ENCODE measurements at places on chromosomes 1 and 21.

DNA sequence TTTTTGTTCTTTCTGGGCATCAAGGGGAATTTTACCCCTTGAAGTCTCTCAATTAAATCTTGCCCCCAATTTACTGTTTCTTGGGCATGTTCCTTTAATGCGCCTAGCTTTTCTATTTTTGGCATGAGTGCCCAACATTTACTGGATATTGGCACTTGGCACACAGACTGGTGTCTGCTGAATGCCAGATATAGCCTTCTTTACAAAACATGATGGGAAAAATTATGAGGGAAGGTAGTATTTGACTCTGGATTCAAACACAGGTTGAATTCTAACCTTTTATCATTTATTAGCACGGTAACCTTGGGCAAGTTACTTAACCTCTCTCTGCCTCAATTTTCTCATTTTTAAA lies 88.3 kb upstream of the GPR52 start:
- DNase-seq, result no peak

DNA sequence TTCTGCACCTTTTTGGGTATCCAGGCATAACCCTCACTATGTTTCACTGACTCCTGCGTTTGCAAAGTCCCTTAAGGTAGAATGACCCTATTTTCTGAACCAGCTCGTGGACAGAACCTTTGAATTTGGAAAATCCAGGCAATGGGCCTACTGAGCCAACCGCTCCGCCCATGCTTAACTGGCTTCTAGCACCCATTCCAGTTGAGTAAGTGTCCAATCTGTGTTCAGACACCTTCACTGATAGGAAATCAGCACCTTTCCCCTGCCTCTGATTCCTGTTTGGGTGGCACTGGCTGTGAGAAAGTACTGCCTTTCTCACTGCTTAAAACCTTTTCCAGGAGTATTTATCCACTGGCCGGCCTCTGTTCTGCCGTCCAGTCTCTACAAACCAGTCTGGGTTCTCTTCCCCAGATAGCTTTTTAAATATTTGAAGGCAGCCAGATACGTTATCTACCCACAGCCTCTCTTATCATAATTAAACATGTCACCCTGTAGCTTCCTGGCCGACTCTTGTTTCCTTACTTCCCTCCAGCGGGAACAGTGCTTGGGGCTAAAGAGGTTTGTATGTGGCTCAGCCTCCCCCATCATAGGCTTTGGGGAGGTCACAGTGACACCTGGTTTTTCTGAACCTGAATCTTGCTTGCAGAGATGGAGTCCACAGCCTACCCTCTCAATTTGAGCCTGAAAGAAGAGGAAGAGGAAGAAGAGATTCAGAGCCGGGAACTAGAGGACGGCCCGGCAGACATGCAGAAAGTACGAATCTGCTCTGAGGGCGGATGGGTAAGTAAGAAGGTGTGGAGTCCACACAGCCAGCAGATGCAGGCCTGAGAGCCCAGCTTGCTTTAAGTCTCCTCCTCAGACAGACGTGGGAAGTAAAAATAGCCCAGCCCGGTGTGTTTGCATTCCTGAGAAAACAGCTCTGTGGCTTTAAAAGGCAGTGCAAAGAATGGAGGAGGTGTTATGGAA lies 1.3 kb downstream of the POGK start:
- DNase-seq, result peak; percentile 23

DNA sequence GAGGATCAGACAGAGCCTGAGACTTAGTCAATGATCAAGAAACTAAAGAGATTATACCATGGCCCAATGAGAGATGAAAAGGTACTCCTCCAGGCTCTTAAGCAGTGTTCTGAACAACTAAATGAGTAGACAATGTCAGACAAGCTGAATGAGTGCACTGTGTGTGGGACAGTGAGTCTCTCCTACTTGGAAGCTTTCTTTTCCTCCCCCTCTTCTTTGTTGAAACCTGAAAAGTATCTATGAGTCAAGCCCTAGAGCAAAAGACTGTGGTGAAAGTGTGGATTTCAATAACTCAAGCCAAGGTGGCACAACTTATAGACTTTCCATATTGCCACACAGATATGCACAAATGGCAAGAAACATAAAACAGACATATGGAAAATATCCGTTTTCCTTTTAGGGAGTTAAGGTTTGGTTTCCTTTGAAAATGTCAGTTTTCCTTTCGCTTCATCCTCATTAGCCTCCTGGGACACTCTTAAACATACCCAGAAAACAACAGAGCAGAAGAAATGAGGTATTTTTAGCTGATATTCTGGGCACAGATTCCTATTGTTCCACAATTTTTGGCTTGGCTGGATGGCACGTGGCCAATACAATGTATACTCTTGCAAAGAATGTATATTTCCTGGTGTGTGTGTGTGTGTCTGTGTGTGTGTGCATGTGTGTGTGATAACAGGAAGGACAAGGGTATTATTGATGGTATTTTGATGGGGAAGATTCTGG lies 96.6 kb downstream of the LMX1A start:
- DNase-seq, result no peak

- peak; percentile 69 for DNase-seq
These were observed 65.1 kb downstream of the GADD45A start for GRCh38 chr1:67749844-67750690.

DNA sequence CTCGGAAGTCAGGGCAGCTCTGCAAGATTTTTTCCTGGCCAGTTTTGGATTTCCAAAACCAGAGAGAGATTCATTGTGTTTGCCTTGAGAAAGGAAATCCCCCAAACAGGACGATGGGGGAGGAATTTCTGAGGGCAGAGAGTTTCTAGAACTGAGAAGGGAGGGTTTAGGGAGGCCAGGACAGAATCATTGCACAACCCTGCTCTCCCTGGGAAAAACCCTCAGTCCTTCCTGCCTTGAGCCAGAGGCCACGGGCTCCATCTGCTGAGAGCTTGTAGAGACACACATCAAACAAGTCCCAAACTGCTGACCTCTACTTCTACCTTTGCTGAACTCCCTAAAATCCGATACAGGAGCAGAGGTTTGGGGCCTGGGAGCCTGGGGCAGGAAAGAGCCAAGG lies 99.7 kb downstream of the NMNAT2 start:
- DNase-seq, result peak; percentile 84

DNA sequence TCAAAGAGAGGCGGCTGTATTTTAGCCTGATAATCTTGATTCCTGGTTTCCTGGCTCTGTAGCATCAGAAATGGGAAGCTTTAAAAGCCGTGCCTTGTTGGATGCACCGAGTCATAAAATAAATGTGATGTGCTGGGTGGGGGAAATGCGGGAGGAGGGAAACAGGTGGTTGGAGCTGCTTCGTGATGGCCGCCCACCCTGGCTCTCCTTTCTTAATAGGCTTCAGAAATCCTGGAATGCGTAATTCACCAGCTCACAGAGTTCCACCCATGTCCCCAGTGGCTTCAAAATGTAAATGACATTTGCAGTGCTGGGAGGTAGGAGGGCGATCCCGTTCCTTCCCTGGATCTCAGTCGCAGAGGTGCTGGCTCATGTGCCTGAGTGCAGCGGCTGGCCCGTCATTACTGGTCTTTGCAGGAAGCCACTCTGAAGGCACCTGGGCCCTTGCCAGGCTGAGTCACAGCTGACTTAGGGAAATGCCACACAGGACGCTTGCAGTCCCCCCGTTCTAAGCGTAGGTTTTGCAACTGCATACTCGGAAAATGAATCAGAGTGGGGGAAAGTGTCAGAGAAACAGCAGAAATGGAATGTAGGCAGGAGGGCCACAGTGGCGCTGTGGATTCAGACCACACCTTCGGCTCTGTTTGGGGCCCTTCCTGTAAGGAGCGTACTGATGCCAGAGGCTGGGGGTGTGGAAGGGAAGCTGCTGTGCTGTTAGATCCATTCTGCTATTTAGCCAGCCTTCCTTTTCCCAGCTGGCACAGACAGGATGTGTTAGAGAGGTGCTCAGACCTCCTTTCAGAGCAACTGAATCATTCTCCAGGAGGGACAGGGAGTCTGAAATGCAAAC lies 37.6 kb downstream of the GALNT2 start:
- peak; percentile 75 for DNase-seq

- DNase-seq, result no peak
These were observed 10.9 kb downstream of the CAMK1G start for GRCh38 chr1:209594440-209594839.

DNA sequence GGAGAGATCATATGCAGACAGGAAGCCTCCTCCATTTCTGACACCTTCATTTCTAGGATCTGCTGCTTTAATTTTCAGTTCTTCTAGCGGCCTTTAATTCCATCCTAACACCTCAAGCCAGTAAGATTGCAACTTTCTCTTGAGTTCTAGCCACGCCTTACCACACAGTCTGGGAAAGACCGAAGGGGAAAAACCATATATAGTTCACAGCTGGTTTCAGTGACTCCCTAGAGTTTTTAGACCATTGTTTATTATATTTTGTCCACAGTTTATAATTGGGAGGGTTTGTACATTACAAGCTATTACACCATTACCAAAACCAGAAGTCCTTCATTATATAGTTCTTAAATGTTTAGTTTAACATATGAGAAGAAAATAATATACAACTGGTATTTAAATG lies 37.5 kb downstream of the DPH5 start:
- DNase-seq, result no peak

DNA sequence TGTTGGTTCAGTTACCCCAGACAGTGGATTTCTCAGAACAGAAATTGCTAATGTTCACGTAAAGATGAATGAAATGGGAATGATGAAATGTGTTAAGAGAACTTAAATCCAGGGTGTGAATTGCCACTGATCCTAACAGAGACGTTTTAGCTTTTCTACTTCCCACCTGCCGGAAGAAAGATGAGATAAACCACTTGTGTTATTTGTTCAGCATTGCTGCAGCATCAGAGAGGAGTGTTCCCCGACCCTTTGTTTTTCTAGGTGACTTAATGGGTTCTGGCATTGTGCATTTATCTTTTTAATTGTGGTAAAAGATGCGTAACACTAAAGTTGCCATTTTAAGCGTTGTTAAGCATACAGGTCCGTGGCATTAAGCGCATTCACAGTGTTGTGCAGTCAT lies 122.3 kb downstream of the GALNT2 start:
- no peak for DNase-seq

DNA sequence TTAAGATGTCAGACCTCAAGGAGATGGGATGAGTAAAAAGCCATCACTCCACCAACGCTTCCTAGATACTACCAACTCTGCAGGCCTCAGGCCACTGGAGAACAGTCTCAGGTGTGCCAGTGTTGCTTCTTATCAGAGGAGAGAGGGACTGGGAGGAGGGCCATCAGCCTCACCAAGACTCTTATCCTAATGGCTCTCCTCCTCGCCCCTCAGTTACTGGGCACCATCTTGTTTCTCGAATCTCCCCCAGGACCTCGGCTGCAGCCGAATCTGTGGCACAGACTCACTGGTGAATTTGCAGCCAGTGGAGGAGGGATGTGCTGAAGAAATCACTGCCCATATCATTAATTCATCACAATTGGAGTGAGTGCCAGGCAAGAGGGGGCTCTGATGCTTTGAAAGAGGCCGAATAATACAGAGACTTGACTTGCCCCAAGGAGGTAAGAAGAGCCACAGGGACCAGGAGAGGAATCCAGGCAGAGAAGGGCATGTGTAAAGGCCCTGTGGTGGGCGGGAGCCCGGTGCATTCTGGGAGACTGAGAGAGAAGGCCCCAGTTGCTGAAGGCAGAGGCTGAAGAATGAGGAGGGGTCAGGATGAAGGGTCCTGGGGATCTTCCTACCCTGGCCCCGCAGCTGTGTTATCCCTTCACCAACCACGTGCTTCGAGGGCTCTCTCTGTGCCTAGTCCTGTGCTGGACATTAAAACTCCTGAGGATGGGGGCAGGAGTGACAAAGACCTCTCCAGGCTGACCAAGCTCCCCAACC lies 129.8 kb downstream of the PTPRU start:
- DNase-seq, result no peak

DNA sequence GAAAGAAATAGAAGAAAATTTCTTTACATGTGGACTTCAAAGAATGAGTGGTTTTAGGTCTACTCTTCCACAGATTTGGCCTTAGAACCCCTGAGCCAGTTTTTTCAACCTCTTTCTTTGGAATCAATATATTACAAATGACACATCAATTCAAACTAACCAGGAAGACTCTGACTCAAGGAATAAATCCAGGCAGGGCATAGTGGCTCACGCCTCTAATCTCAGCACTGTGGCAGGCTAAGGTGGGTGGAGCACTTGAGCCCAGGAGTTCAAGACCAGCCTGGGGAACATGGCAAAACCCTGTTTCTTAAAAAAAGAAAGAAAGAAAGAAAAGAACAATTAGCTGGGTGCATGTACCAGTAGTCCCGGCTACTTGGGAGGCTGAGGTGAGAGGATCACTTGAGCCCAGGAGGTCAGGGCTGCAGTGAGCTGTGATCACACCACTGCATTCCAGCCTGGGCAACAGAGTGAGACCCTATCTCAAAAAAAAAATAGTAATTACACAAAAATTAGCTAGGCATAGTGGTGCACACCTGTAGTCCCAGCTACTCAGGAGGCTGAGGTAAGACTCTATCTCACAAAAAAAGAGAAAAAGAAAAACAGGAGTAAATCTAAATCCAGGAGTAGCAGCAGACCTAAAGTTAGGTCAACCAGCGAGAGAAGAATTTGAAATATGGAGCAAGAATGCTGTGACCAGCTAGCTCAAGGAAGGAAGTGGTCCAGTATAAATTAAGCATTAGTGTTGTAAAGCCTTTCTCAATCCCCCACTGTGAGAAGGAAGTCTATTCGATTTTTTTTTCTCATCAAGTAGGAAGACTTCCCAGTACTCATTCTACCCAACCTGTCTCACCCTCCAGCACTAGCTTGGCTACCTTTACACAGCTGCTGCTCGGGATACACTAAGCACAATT lies 1.9 kb downstream of the SORT1 start:
- DNase-seq, result no peak

GRCh38 chr1:14887764-14888350 lies 265.7 kb upstream of the TMEM51 start:
- DNase-seq, result no peak

DNA sequence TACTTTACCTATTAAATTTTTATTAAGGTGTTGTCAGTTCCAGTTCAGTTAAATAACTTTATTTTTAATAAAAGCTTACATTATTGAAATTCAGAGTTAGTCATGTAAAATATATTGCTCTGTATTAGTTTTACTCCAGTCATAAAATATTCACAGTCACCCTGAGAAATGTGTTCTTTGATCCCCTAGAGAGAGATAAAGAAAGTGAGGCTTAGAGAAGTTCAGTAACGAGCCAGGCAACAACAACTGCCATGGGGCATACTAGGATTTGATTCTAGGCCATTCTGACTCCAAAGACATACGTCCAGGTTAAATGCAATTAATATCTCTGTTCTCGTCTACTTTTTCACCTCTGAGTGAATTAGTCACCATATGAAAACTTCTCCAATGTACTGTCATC lies 761.9 kb upstream of the CXADR start:
- no peak for DNase-seq

DNA sequence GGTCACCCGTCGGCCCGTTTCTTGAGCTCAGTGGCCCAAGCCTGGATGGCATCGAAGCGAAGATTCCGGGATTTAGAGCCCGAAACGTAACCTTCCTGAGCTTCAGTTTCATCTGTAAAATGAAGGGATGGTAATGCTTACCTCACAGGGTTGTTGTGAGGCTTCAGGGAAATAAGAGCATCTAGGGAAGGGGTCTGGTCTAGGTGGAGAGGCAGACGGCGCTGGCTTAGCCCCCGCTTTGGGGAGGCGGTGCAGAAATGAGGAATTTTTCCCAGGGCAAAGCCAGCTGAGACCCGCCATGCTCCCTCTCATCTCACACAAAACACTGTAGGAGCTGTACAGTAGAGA lies 717 bp upstream of the MYCL start:
- no peak for DNase-seq
